Activated T-cell treated with anti-CD3 and anti-CD28 coated beads for 48 hours (primary cell): ENCODE measurements at places on chromosomes 7 and 10.

GRCh38 chr7:149773446-149774236, at the start of gene ZNF467:
ZNF467 (minus strand) TSS chr7:149773588; CDS start chr7:149771032, 2,556 bp downstream.
- no peak for DNase-seq

DNA sequence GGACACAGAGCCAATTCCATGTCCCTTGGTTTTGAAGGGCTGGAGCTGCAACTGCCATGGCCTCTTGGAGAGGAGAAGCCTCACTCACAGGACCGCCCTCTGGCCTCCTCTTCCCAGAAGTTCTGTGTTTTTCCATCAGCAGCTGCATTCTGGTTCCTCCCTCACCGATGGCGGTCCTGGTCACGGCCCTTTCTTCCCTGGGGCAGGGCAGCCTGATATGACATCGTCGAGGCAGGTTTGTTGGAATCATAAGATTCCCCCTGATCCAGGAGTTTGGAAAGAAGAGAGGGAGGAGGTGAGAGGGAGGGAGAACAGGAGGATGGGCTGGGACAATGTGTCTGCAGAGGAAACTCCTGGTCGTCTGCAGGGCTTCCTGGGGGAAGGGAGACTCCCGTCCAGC, 82.7 kb upstream of the PDZD8 start:
- DNase-seq = no peak

DNA sequence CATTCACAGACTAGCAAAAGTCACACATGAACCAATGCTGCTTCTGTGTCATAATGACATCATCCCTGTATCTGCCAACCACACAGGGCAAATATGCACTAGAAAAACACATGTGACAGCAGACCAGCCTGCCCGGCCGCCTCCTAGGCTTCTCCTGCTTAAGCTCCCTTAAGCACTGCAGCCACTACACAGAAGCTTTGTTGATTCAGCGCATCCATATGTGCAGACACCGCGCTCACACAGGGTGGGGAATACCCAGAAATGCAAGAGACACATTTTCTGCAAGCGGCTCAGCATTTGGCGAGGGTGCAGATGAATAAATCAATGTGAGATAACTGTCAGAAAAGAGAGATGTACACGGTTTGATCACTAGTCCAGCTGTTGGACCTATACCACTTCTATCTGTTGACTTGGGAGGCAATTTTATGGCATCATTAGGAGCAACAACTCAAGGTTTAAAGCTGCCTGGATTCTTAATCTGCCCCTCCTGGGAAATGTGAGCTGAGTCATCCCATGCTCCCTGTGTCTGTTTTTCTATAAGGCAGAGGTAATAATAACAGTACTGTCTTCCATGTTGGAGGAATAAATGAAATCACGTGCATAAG, 33.4 kb downstream of the CPXM2 start:
- DNase-seq = no peak

DNA sequence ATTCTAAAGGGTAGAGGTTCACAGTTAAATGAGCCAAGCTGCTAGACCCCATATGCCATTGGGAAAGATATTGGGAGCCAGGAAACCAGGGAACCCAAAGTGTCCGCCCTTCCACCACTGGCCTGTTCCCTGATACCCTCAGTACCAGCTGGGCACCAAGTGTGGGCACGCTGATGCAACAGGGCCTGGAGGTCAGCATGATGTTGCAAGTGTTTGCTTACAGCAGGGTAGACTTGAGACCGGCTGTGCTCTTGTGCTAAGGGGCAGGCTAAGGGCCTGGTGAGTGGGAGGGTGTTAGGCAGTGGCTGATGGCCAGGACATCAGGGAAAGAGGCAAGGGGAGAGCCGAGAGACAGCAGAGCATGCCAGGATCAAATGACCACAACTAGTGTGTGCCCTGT, 21.0 kb upstream of the MYL7 start:
- no peak for DNase-seq
